Renal pelvis (tissue), 12 donors: ENCODE measurements at places on chromosomes 12 and 14.

- DNase-seq = no peak
Measured at GRCh38 chr12:120358412-120359100, 10.4 kb downstream of the MSI1 start.

- DNase-seq = no peak
Measured at GRCh38 chr14:103732868-103733620, 17.4 kb downstream of the ZFYVE21 start.

GRCh38 chr14:26173581-26174110, 424.2 kb downstream of the NOVA1 start:
- no peak for DNase-seq

GRCh38 chr12:87320724-87321123, 708.5 kb downstream of the C12orf50 start:
- no peak for DNase-seq

GRCh38 chr12:32201096-32201495, 94.4 kb downstream of the BICD1 start:
- DNase-seq = no peak

DNA sequence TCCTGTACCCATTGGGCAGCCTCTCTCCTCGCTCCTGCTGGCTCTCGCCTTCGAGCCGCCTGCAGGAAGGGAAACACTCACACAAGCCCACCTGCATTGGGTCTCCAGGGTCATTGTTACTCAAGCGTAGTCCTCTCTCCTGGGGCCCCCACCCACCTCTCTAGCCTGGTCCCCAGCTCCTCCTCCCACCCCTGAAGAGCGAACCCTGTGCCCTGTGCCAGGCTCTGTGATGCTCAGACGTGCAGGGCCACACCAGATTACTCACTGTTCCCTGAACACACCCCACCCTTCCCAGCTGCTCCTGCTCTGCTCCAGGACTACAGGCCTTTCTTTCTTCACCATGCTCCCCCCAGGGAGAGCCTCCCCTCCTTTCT, 88.1 kb downstream of the NINJ2 start:
- no peak for DNase-seq

- DNase-seq = no peak
Measured at GRCh38 chr12:77734214-77734883, 96.3 kb upstream of the NAV3 start.

GRCh38 chr14:36424478-36425102, 95.4 kb downstream of the NKX2-1 start:
- no peak for DNase-seq

DNA sequence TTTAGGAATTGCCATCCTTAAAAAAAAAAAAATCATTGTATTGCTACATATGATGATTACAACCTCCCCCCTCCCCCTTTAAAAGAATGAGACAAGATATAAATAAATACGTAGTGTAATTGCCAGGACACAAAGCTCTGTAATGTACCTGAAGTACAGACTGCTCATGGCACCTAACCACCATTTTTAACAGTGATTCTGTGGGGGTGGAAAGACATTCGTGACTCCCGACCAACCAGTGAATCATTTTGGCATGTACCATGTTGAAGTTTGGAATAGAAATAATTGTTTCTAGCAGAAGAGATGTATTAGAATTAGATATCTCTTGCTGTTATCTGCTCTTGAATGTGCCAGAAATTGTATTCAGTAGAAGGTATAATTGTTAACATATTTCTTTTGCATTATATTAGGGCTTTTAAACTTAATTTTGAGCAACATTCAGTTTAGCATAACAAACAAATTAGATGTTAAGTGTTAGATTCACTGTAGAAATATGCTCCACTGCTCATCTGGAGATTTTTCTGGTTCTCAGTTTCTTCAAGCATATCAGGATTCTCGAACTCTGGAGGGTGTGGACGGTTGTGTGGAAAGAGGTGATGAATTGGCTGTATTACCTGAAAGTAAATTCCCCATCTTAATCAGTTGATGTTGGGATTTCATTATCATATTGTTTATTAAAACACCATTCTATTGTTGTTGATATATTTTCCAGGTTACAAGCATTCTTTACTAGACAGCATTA, 31.1 kb downstream of the FRS2 start:
- no peak for DNase-seq

- DNase-seq = no peak
Measured at GRCh38 chr12:3753544-3754284, 805 bp upstream of the CRACR2A start.

DNA sequence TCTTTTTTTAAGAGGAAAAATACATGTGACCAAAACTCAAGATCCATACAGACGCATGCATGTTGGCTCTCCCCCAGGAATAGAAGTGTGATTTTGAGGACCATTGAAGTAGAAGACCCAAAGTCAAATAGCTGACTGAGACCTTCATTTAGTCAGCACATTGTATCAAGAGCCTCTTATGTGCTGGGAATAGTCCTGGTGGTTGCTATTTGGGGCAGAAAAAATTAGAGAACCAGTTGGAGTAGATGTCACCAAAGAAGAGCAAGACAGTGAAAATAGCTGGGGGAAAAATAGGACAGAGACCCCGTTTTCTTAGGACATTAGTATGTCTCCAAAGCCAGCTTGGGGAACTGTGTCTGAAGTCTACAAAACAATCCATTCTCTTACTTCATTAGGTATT, 93.6 kb downstream of the PELI2 start:
- no peak for DNase-seq

DNA sequence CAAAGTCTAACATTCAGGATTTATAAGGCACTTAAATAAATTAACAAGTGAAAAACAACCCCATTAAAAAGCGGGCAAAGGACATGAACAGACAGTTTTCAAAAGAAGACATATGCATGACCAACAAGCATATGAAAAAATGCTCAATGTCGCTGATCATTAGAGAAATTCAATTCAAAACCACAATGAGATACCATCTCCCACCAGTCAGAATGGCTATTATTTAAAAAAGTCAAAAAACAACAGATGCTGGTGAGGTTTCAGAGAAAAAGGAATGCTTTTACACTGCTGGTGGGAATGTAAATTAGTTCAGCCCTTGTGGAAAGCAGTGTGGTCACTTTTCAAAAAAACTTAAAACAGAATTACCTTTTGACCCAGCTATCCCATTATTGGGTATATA, 60.7 kb upstream of the BDKRB2 start:
- DNase-seq = no peak

DNA sequence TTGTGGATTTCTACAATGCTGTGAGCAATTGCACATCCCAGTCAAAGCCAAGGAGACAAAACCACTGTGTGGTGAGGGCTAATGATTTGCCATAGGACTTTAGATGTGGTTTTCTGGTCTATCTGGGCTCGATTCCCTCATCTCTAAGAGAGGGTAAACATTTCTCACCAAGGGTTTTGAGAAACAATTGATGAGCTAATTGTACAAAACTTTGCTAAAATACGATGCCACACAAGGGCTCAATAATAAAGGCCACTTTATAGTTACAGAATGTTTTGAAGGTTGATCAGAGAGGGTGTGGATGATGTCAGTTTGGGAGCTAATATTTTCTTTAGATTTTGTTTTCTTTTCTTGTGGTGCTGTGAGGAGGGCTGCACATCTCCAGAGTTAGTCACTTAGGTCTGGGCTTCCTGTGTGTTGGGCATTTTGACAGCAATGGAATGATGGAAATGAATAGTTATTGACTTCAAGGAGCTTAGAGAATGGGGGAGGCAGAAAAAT, 60.8 kb upstream of the SLC38A4 start:
- DNase-seq = no peak

DNA sequence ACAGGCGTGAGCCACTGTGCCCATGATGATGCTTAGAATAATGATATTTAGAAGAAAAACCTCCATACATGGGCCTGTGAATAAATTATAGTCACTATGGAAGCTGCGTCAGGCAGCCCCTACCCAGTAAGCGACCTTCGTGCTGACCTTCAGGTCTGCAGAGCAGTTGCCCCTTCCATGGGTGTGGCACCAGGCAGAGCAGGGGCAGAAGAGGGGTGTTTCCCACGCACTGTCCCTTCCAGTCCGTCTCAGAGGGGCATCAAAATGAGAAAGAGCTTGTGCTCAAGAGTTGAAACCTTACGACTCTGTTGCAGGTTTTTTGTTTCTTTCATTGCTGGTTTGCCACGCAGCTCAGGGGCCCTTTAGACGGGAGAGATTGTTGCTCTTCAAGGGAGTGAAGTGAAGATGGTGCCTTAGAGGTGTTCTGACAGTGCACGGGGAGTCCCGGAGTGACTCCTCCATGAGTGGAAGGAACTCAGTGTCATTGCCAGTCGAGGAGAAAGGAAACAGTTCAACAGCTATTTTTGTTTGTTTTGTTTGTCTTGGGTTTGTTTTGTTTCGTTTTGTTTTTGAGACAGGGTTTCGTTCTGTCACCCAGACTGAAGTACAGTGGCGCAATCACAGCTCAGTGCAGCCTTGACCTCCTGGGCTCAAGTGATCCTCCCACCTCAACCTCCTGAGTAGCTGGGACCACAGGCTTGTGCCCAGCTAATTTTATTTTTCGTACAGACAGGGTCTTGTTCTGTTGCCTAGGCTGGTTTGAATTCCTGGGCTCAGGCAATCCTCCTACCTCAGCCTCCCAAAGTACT, 13.9 kb downstream of the CKB start:
- DNase-seq = no peak

DNA sequence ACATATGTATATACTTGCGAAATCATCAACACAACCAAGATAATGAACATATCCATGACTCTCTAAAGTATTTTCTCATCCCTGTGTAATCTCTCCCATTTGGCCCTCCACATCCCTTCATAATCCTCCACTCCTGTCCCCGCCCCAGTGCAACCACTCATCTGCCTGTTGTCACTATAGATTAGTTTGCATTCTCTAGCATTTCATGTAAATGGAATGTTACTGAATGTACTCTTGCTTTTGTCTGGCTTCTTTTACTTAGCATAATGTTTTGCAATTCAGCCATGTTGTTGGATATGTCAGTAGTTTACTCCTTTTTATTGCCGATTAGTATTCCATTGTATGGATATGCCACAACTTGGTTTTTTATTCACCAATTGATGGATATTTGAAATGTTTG, 99.1 kb downstream of the BICD1 start:
- no peak for DNase-seq

DNA sequence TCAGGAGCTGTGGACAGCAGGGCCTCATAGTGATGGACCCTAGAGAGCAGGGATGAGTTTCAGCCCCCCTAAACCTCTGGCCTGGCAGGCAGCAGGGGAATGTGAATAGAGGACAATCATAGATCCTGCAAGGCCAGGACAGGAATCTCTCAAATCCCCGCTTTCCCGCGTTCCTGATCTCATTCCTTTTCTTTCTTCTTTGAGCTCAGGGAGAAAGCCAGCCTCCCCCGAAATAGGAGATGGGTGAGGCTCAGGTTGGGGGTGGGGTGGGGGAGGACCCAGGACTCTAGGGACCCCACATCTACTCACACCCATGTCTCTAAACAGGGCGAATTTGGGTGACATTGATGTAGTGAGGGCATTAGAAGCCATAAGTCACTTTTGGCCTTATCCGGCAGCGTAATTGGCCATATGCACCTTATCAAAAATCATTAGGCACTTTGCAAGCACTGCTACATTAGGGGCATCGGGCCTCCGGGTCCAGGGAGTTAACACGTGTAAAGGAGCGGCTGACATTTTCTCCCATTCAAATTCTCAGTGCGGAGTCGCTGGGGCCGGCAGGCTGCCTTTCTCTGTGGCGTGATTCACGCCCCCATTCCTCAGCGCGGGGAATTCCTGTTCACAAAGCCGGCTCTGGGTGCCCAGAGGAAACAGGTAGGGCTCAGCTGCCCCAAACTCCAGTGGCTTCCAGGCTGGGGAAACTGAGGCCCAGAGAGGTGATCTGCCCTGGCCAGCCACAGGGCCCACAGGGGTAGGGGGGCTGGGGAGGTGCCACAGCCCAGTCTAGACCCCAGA, 1.5 kb downstream of the LHX5 start:
- no peak for DNase-seq

DNA sequence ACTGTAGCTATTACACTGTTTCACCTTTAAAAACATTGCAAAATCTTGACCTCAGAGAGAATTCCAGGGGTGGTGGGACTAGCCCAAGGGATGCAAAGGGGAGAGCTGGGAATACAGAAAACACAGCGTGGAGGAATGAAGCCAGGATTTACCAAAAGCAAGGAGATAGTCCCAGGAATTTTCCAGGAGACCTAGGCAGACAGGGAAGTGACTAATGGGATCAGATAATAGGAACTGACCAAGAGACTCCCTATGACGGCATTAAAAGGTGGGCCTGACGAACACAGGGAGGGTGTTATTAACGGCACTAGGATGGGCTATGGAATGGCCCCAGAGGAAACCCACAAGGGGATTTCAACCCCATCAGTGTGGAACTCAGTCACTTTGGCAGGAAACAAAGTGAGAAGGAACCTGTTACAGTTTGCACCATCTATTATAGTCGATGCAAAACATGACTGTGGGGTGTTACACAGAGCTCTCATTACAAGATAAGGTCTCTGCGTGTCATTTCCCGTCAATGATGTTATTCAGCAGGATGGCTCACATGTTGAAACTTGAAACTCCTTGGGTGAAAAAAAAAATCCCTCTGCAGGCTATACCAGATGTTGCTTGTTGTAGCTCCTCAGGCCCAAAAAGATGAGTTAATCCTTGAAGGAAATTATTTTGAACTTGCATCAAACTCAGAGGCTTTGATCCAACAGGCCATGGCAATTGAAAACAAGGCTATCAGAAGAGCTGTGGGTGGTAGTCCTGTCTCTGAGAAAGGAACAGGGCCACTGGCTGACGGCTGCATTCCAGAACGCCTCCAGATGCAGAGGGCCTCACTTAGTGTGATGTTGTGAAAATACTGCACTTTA, 58.7 kb downstream of the DRAM1 start:
- DNase-seq = peak; percentile 39

DNA sequence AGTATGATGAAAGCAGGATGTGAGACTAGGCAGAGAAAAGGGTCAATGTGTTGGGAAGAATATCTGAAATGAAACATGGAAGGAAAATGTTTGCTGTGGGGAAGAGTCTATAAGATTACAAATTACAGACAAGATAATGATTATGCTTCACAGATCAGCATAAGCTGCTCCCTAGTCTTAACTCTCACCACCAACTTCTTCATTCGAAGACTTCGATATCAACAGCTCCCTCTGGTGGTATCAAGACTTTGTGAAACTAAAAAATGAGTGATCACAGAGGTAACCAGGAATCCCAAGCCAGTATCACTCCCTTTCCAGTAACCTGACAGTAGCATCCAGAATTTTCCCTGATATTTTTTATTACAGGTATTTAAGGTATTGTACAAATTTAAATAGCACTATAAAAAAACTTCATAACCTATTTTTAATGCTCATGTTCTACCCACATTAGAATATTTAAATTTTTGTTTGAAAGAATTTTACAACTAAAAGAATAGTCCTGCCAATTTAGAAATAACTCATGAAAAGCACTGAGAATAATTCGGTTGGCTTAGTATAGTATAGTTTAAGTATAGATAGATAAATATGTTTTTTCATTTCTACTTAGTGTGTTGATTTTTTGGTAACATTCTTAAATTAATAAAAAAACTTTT, 84.4 kb downstream of the C2CD5 start:
- DNase-seq = no peak
